Stimulated activated CD4-positive, alpha-beta T cell treated with anti-CD3 and anti-CD28 coated beads, Interleukin-2, amount 100 ng/mL, for 4 hours (primary cell): ENCODE measurements at places on chromosomes 13 and 19.

DNA sequence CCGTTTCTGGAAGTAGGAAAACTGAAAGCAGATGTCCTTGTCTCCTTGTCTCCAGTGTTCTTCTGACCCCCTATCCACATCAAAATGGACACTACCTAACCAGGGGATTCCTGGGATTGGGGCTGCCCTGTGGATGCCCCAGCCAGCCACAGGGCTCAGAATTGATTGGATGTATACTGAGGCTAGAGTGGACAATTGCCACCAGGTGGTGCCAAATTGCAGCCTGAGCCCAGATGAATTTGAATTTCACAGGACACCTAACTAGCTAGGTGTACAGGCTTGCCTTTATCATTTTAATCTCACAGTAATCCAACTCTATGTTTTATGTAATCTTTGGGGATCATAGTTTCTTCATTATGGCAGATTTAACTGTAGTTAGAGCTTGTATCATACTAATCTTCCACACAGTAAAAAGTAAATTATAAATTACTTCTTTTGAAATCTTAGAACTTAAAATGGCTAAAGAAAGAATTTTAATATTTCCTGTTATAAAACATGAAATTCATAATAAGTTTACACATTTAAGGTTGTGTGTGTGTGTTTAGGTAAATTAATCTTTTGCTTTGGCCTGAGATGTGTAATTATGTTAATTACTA is 58.0 kb downstream of the PIBF1 start:
- peak; percentile 5 for DNase-seq

GRCh38 chr13:97798171-97798821 is 155.2 kb upstream of the IPO5 start:
- no peak for DNase-seq

DNA sequence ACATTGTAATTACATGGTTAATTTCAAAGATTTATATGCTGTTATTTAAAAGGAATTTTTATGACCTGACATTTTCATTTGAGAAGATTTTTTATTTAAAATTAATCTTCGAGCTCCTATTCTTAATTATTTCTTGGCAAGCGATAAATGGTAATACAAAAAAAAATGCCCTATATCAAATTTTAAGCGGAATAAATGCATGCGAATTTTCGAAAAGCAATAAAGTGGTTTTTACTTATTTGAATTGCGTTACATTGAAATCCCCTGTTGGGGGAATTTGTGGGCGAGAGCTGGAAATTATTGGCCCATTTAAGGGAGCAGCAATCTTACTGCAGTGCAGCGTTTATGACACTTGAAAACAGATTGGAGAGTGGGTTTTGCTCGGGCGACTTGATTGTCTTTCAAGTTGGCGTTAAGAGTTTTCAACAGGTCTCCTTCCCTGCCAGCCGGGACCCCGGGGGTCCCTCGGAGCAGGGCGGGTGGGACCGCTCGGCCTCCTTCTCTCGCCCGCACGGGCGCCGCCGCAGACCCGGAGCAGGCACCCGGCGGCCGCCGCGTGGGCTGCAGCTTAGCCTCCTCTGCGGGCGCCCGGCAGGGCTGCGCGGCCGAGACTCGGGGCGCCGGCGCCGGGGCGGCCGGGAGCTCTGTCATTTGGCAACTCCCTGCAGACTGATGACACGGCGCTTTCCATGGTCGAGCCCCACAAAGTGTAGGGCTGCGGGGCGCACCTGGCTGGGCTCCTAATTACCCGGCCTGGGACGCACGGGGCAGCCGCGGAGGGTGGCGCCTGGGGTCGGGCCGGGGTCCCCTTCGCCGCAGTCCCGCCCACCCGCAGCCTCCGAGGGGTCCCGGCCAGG is 255.1 kb upstream of the SOX21 start:
- DNase-seq = no peak

DNA sequence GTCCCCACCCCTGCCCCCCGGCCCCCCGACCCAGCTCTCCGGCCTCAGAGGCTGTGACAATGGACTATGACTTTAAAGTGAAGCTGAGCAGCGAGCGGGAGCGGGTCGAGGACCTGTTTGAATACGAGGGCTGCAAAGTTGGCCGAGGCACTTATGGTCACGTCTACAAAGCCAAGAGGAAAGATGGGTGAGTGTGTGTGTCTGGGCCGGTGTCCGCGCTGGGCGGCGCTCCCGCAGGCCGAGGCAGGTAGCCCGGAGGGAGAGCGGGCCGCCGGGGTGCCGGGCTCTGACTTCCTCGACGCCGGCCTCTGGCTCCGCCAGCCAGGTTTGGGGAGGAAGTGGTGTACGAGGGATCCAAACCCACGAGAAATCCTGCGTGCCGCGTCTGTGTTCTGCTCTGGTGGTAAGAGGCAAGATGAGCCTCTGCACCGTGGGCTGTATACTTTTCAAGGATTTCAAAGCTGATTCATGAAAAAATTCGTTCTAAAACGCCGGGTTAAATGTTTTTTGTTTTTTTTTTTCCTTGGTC is 718 bp downstream of the CDK8 start:
- peak; percentile 35 for DNase-seq

DNA sequence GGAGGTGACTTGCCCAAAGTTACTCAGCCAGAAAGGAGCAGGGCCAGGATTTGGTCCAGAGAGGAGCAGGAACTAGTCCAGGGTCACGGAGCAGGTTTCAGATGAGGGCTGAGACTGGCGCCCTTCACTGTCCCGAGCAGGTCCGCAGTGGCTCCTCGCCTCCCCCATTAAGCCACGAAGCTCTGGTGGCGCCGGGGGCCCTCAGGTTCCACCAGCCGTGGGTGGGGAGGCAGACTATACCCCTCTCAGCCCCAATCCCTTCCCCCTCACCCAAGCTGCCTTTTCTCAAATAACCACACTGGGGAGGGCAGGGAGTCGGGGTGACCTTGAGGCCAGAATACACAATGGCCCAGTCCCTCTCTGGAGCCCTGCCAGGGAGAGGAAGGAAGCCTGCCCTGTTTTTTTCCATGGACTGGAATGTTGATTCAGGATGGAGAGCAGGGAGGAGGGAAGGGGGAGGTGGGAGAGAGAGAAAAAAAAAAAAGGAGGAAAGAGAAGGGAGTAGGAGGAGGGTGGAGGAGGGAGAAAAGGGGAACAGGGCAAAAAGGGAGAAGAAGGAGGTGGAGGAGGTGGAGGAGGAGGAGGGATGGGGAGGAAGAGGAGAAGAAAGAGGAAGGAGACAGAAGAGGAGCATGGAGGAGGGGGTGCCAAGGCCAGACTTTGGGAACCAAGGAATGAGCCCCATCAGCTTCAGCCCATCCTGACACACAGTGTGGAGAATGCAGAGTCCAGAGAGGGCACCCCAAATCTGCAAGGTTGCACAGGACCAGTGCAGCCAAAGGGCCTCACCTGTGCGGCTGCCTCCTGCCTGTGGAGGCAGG is 19.7 kb downstream of the CEACAM16 start:
- DNase-seq = no peak
